ENCODE measurements at places on chromosomes 16 and 17.

- DNase-seq: no peak
Measured at GRCh38 chr16:67071476-67072048, 38.2 kb upstream of the PHAF1 start.

GRCh38 chr17:16434662-16435061 is 19.3 kb downstream of the TRPV2 start:
- DNase-seq: no peak

DNA sequence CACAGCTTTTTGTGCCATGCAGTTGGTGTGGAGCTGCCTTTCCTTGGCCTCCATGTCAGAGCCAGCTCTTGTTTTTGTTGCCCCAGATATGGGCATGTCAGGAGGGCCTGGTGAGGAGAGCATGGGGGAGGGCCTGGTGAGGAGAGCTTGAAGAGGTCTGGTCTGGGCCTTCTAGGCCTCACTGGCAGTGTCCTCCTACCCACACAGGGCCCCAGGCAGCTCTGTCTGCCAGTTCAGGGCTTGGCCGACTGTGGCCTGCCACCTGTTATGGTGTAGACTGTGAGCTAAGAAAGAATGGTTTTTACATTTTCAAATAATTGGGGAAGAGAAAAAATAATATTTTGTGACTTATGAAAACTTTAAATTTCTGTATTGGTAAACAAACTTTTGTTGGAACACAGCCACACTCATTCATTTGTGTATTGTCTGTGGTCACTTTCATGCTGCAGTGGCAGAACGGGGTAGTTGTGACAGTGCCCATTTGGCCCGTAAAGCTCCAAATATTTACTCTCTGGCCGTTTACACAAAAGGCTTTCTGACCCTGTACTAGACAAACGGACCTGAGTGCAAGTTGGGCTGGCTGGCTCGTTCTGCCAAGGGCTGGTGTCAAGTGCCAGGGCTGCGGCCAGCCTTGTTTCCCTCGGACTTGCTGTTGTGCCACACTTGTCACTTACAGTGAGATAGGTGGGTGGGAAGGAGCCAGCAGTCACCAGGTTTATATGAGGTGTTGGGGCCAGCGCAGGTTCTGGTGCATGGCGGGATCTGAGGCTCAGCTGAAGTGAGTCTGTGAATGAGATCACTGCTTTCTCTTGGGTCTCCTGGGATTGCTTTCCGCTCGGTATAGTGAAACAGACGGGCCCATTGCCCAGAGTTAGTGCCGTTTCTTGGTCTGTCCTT is 18.2 kb downstream of the PGS1 start:
- DNase-seq: no peak

DNA sequence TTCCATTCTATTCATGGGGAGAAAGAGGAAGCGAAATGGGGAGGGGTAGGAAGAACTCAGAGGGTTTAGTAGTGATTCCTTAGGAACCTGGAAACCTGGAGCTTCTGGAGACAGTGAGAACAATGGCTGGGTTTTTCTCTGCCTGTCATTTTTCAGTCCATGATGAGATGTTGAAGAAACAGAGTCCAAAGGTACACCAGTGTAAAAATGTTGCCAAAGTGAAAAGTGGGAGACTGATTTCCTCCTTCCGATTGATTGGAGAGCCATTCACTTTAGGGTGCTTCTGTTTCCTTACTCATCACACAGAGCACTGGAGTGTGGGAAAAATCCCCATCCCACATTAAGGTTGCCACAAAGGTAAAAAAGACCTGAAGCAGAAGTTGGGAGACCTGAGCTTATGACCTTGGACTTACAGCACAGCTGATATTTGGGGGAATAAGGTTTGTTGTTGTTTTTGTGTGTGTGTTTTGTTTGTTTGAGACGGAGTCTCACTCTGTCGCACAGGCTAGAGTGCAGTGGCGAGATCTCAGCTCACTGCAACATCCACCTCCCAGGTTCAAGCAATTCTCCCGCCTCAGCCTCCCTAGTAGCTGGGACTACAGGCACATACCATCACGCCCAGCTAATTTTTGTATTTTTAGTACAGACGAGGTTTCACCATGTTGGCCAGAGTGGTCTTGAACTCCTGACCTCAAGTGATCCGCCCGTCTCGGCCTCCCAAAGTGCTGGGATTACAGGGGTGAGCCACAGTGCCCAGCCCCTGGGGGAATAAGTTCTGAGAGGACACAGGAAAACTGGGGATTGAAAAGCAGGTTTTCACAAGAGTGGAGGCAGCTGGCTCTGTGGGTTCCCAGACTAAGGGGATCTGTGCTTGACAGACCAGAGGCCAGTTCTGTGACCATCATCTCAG is 1.4 kb upstream of the DHX8 start:
- DNase-seq: no peak

GRCh38 chr17:12831839-12832238 is 42.5 kb downstream of the ARHGAP44 start:
- no peak for DNase-seq

DNA sequence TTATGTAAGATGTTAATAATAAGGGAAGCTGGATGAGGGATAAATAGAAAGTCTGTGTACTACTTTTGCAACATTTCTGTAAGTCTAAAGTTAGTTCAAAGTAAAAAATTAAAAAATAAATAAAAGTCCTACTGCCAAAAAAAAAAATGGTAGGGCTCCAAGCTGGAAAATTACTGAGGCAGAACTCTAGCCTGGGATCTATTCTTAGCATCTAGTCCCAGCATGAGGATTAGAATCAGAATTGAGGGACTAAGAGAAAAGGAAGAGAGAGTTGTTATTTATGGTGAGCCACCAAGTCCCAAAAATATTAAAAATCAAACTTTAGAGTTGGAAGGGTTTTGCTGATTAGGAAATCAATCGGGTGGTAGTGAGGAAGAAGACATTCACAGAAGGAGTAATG is 110.3 kb downstream of the CYB561 start:
- DNase-seq: no peak

DNA sequence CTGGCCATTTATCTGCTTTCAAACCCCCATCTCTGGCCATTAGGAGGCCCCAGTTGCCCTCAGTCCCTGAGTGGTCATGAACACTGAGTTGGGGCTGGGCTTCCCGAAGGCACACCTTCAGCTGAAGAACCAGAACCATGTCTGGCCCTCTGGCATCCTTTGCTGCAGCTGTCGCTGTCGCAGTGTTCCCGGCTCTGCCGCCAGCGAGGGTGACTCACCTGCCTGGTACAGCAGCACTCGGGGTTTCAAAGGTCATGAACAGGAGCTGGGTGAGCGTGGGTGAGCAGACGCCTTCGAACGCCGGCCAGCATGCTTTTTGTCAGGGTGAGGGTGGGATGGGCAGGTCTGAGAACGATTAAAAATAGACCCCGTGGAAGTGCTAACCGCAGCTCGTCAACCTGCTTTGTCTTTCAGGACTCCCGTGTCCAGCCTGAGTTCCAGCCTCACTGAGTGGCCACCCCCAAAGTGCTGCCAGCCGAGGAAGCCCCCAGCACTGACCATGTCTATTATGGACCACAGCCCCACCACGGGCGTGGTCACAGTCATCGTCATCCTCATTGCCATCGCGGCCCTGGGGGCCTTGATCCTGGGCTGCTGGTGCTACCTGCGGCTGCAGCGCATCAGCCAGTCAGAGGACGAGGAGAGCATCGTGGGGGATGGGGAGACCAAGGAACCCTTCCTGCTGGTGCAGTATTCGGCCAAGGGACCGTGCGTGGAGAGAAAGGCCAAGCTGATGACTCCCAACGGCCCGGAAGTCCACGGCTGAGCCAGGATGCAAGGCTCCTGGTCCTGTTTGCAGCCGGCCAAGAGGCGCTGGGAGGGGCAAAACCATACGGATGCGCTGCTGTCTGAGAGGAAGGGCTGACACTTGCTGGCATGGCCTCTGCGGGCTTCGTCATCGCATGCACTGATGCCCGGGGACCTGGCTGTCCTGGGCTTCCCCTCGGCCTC is 7.6 kb downstream of the SNN start:
- DNase-seq: no peak

DNA sequence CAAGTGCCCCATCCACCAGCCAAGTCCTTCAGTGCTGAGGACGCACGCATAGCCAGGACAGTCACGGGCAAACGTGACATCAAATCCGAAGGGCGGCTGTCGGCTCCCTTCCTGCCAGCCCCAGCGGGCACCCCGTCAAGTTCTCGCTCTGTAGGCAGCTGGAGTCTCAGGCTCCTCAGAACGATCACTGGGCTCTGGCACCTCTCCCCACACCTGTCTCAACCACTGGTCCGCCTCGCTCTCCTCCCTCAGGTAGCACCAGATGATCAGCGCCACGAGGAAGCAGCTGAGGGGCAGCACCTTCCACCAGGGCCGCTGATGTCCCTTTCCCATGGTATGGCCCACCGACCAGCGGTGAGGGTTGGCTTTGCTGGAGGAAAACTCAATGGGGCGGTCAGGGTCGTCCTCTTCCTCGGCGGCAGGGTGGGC is 422 bp downstream of the UQCC4 start:
- no peak for DNase-seq

- no peak for DNase-seq
Measured at GRCh38 chr17:76484228-76484725, 16.9 kb downstream of the AANAT start.

- no peak for DNase-seq
Measured at GRCh38 chr17:14510136-14510535, 209.3 kb downstream of the HS3ST3B1 start.

- no peak for DNase-seq
Measured at GRCh38 chr17:55451758-55452138, 30.1 kb upstream of the MMD start.

- no peak for DNase-seq
Measured at GRCh38 chr16:56320811-56321558, 104.4 kb downstream of the AMFR start.

DNA sequence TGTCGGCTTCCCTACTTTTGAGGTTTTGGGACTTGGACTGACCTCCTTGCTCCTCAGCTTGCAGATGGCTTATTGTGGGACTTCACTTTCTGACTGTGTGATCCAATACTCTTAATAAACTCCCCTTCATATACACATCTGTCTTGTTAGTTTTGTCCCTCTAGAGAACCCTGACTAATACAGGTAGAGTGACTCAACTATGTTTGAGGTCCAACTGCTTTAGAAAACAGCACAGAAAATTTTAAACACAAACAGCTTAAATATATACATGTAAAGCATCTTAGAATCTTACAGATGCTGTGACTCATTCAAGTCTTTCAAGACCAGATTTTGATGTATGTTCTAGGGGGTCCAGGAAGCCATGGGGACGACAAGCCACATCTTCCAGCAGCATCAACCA is 11.7 kb downstream of the SDK2 start:
- no peak for DNase-seq

DNA sequence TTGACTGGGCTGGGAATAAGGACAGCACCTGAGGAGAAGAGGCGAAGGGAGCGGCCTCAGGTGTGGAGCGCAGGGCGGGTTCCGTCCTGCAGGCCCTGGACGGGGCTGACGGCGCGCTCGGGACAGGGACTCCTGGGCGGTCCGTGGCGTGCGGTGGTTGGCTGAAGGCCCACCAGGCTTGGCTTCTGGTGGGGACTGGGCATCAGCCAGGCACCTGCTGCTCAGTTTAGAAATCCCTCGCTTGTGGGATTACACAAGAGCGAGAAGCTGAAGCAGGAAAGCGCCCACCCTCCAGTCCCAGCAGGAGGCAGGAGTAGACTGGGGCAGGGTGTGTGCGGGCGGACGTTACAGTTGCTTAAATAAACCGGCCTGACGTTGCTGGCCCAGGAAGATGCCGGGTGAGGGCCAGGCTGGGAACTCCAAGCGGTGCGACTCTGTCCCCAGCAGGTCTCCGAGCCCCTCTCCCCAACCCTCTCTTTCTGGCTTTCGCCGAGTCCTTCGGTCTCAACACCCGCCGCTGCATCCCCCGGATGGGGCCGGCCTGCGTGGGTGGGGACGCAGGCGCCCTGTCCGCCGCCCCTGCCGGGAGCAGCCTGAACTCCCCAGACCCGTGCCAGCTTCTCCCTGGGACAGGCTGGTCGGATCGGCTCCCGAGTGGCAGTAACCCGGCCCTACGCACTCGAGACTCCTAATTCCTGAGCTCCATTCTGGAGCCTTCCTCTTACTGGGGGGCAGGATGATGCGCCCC is 639 bp downstream of the MIF4GD start:
- peak; percentile 70 for DNase-seq

- DNase-seq: no peak
Measured at GRCh38 chr17:74694081-74694480, 18.6 kb downstream of the CD300LF start.

GRCh38 chr17:63278728-63279442 is 167.2 kb downstream of the CYB561 start:
- DNase-seq: no peak

- DNase-seq: no peak
Measured at GRCh38 chr16:404971-405486, 3.3 kb downstream of the DECR2 start.

DNA sequence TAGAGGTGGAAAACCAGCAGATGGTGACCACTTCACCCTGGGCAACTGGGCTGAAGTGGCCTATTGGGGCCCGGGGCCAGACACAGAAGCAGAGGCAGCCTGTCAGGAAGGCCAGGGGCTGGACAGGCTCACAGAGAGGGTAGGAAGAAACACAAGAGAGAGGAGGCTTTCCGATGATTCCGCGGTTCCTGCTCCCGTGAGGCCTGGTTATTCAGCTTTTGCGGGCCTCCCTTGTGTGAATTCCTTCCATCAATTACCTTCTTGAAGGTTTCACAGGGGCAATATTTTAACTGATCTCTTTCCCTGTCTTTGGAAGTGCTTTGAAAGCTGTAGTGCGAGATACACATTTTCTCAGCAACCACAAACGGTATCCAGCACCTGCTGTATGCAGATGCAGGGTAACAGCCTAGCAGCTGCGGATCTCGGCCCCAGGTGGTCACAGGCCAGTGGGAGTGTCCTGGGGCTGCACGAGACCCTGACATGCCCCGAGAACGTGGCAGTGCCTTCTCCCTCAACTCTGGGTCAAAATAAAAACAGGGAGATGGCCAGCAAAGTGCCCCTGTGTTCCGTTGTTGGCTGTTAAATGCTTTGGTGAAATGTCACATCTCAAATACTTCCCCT is 11.6 kb upstream of the CMIP start:
- DNase-seq: no peak

DNA sequence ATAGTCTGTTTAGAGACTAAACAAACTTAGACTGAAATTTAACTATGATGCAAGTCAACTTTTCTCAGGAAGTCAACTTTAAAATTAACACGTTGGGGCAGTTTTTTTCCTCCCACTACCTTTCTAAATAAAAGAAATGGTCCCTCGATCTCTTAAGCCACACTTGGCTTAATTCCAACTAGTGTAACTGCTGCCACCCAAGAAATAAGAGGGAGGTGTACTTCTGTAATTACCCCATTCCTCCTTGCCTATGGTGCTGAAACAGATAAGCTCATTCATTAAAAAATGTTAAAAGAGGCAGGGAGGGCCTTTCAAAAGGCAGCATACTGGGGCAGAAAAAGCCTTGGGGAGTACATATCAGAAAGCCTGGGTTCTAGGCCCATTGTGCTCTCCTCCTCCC is 59.8 kb downstream of the NCOR1 start:
- no peak for DNase-seq

DNA sequence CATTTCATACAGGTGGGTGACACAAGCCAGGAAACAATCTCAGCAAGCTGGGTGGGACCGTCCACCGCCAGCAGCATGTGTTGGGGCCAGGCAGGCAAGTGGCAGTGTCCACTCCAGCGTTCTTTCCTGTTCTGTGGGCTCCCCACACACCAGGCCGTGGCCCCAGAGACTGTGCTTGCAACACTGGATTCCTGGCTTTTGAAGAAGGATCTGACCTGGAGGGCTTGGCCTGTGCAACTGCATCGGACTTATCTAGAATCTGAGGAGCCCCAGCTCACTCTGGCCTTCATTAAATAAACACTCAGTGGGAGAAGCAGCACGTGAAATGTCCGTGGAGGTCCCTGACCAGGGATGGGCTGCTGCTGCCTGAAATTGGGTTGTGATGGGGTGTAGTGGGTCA is 3.2 kb downstream of the KSR1 start:
- no peak for DNase-seq

All from left kidney (tissue), 8 donors.